ENCODE measurements at places on chromosomes 2 and 18. TPM values are rescaled to one million over a fixed set of nuclear protein-coding genes. Genes with fewer than 3 reads are reported as not detected.

DNA sequence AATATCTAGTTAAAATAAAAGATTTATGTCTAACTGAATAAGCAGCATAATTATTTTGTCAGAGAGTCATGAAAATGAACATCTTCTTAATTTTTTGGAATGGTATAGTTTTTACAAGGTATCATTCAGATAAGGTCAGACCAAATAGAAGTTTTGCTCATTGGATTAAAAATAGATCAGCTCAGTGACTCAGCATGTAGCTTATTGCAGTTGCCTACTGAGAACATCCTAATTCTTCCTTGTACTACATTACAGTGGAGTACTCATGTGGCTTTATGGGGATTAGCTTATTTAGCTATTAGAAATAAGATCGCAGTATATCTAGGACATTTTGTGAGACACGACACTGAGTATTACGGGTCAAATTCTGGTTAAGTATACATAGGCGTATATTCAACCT, 38.2 kb upstream of the PPM1B start:
- DNase-seq: no peak

- DNase-seq: no peak
Observed at GRCh38 chr2:68857855-68858456, 13.2 kb downstream of the BMP10 start.

GRCh38 chr18:44536046-44536445, 144.6 kb upstream of the SETBP1 start:
- peak; percentile 80 for DNase-seq

DNA sequence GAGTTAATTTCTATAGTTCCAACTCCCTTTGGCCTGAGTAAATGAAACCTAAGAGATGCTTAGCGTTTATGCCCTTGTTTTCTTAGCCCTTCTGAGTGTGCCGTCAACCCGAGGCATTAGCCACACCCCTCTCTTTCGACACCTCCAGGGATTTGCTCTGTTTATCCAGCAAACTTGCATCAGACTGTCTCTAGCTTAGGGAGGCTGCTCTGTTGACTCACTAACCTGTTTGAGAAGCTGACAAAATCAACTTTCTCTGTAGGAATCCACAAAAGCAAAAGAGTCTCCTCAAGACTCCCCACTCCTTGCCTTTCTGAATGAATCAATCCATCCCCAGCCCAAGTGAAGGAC, 317.6 kb downstream of the TNS1 start:
- DNase-seq: no peak

GRCh38 chr2:134739879-134740301, 21.1 kb upstream of the TMEM163 start:
- DNase-seq: peak; percentile 13

GRCh38 chr2:127398239-127398590, 10.4 kb upstream of the MAP3K2 start:
- DNase-seq: no peak

DNA sequence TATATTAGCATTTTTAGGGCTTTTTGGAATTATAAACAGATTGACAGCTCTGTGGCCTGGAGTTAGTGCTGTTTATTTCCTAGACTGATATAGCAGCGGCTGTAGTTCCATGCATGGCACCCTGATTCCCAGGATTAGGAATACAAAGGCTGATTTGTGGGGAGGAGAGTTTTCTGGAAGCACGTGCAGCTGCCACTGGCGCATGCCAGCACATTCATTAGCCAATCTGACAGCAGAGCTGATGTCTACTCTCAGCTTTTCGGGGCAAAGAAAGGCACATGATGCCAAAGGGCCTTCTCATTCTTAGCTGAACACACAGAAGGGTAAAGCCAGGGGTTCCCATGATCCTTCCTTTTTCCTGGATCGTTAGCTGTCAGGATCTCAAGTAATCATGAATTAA, 45.7 kb upstream of the RAPH1 start:
- no peak for DNase-seq

DNA sequence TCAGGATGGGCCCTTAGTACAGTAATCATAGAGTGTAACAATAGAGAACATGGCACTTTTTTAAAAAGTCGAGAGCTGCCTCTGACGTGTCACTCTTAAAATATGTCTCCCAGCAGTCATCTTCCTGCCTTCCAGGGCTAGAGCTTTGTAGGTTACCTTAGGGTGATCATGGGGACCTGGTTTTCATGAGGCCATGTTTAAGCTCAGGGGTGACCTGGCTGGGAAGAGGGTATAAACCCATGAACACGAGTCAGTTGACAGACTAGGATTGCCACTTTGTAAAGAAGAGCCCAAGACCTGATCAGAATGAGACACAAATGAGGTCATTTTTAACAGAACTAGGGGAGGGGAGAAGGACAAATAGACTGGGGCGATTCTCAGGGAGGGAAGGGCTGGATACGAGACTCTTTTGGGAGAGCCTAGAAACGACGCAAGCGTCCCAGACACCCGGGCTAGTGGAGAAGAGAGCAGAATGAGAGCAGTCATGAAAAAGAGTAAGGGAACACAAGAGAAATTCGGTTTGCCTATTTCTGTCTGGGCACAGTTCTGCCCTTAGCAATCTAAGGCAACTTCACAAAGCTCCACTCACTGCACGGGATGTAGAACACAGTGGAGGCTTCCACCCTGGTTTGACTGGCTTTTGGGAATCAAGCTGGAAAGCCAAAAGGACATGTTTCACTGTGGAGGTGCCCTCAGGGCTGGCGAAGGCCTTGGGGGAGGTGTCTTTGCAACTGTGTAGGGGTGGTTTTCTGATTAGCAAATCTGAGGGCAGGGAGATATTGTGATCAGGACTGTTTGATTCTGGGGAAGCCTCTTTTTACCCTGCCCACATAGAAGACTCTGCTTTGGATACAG, 1.8 kb upstream of the RAB31 start:
- DNase-seq: no peak

DNA sequence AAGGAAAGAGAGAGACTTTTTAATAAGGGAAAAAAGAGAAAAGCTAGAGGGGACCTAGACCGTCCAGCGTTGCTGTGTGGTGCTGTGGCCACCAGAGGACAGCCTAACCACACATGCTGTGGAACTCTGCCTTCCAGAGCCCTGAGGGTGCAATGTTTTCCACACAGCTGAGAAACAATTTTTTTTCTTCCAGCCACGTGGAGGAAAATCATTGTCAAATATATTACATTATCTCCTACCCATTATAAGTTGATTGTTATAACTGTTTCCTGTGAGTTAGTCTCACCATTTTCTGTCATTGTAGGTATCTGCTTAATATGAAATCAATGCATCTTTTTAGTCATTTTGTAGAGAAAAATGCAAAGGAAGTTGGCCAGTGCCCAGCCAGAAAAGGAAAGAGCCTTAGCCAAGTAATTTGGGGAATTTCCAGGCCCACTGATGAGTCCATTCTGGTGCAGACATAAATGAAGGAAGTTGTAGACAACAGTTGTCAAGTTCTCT, 5.9 kb upstream of the MRPL19 start:
- DNase-seq: peak; percentile 54

DNA sequence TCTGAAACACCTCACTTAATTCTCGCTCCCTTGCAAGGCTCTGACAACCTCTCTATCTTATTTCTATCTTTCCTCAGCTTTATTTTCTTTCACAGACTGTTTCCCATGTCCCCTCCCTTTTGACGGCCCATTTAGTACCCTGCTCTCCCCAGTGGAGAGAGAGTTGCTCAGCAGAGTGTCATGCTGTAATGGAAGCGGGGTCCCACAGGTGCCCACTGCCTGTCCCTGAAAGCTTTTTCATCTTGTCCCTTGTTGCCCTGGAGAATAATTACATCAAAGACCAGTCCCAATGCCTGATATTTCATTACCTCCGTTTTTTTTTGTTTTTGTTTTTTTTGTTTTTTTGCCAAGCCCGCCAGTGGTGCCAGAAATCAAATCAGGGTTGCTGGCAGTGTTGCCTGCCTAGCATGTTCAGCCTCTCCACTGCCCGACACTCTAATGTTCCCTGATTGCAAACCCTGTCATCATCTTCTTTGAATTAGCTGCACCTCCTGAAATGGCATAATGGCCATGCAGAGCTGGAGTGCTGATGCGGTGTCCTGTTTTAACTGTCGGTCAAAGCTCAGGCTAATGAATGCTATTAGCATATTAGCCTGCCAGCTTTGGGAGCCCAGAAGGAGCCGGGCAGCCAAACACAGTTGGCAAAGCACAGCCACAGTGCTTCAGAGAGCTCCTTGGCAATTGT, 71.2 kb upstream of the CAVIN2 start:
- DNase-seq: no peak

The SEMA4F gene
- 2.1 TPM for polyA plus RNA-seq

The STAT4 gene
- polyA plus RNA-seq: 1.7 TPM

The TUBA4B gene
- 0.20 TPM for polyA plus RNA-seq

The ALLC gene
- not detected for polyA plus RNA-seq

The ABHD3 gene
- 12.8 TPM for polyA plus RNA-seq

The CPO gene
- polyA plus RNA-seq: 0.38 TPM

The FAM110C gene
- 1.8 TPM for polyA plus RNA-seq
